Hematopoietic multipotent progenitor cell treated with erythropoietin and hydrocortisone succinate and interleukin-3 and kit ligand, for 15 days (in vitro differentiated cells): ENCODE measurements at places on chromosomes 3 and 15.

DNA sequence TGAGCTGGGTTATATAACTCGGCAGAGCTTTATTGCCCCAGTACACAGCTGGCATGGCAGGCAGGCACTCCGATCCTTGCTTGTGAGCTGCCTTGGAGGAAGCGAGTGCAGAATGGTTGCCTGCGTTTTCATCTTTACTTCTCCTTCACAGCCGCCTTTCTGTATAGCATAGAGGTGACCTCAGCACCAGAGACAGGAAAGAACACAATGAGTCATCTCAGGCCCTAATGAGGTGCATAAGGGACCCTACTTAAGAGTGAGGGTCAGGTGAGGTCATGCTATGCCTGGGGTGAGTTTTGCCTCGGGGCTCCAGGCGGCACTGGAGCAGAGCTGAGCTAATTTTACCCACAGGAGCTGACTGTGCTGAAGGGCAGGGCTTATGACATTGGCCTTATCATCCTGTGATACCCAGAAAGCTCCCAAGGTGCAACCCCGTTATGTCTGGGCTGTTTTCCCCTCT lies 43.5 kb downstream of the LPP start:
- DNase-seq: no peak

GRCh38 chr15:38129531-38130204 lies 123.0 kb upstream of the SPRED1 start:
- DNase-seq: no peak

DNA sequence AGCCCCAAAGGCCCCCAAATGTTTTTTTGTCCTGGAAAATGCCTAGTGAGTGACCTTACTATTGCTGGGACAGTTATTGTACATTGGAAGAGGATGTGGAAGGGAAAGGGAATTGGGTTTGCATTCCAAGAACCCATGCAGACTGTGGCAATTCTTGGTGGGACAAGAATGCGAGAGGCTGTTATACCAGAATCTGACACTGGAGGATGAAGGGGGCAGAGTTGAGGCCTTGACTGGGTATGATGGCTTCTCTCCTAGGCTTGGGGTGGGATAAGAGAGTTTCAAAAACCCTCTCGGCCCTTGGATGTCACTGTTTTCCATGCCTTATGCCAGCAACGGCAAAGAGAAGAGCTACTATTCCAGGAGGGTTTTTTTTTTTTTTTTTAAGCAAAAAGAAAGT lies 25.3 kb downstream of the IL16 start:
- DNase-seq: no peak

- no peak for DNase-seq
Measured at GRCh38 chr15:65372787-65373067, 5.1 kb downstream of the IGDCC3 start.

- no peak for DNase-seq
Measured at GRCh38 chr3:156307704-156308103, 187.3 kb downstream of the KCNAB1 start.

DNA sequence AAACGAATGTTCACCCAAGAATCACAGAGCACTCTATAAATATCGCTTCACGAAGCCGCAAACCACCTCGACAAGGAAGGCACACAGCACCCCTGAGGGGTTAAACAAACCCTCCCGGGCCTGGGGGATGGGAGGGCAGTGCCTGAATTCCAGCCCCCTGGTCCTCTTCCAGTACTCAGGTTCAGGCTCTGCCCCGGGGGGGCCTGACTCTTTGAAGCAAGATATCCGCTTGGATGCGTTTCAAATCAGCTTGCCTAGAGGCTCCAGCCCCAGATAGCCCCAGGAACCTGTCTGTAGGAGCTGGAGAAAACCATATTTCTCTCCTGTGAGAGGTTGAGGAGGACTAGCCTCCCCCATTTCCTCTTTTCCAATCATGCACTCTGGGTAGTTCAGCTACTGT lies 194.7 kb downstream of the WNT5A start:
- no peak for DNase-seq

DNA sequence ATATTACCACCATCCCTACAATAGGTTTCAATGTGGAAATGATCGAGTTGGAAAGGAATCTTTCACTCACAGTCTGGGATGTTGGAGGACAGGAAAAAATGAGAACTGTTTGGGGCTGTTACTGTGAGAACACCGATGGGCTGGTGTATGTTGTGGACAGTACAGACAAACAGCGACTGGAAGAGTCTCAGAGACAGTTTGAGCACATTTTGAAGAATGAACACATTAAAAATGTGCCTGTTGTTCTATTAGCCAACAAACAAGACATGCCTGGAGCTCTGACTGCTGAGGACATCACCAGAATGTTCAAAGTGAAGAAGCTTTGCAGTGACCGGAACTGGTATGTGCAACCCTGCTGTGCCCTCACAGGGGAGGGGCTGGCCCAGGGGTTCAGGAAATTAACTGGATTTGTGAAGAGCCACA lies 510 bp downstream of the ARL14 start:
- no peak for DNase-seq

- no peak for DNase-seq
Measured at GRCh38 chr3:180828723-180829408, 83.6 kb upstream of the FXR1 start.

GRCh38 chr3:156161172-156161571 lies 40.8 kb downstream of the KCNAB1 start:
- DNase-seq: no peak

DNA sequence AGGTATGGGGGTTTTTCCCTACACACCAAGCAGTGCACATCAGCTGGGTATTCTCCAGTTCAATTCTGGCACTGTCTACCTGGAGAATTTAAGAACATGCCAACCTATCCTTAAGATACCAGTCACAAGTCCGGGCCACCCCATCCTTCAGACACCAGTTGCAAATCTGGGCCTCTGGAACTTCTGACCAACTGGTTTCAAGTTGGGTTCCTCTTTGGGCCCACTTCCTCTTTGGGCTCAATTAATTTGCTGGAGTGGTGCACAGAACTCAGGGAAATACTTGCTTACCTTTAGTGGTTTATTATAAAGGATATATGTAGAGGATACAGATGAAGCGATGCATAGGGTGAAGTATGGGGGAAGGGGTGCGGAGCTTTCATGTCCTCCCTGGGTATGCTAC lies 25.3 kb downstream of the GLCE start:
- DNase-seq: no peak

DNA sequence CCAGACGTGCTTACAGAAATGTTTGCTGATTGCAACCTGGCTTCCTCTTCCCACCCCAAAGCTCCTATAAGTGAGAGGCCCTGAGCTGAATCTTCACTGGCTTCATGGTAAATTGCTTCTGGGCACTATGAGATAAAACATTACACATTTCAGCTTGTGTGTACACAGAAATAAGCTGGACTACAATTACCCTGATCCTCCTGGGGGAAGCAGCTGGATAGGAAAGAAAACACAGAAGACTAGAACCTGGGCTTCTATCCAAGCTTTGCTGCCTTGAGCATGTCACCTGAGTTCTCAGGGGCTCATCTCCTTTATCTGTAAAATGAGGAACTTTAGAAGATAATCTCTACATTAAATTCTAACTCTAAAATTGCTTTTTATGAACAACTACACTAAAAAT lies 40.3 kb downstream of the THBS1 start:
- DNase-seq: no peak

DNA sequence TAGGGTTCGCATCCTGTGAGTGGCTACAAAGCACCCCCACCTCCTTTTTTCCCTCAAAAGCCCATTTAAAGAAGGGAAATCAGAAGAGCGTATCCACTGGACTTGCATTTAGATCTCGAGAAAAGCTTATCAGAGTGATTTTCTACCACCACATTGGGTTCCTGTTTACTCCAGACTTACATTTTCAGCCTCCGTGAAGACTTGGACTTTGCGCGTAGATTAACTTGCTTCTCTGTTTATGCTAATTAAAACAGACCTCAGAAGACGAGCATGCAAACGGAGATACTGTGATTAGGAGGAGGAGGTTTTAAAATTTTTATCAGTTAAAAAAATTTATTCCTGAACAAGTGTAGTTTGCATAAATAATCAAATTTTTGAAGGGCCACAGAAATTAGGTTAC lies 115.7 kb downstream of the AKAP13 start:
- no peak for DNase-seq

DNA sequence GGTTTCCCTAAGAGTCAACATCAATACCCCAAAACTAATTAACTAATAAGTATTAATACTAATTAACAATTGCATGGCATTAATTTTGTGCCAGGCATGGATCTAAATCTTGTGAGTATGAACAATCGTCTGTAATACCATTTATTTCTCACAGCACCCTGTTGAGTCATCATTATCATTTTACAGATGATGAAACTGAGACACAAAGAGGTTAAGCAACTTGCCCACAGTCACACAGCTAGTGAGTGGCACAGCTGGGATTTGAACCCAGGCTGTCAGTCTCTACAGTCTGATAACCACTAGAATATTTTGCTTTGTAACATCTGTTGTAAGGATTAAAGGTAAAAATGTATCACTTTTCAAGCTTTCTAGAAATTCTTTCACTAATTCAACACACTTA lies 423.4 kb upstream of the WNT5A start:
- DNase-seq: no peak

GRCh38 chr15:38846346-38846745 lies 281.7 kb upstream of the RASGRP1 start:
- DNase-seq: no peak

DNA sequence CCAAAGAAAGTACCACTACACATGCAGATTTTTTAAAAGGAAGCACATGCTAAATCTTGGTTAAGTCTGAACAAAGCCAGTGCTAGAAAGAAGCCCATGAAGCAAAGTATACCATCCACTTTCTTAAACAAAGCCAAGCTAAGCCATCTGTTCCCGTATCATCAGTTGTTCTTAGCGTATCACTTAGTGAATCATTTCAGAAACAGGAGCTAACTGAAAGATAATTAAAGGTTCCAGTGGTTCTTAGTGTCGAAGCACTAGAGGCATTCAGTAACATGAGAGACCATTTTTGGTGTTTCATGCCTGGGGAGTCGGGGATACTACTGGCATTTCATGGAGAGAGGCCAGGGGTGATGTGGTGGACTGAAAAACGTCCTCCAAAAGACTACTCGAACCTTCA lies 12.8 kb downstream of the UBXN7 start:
- DNase-seq: no peak

DNA sequence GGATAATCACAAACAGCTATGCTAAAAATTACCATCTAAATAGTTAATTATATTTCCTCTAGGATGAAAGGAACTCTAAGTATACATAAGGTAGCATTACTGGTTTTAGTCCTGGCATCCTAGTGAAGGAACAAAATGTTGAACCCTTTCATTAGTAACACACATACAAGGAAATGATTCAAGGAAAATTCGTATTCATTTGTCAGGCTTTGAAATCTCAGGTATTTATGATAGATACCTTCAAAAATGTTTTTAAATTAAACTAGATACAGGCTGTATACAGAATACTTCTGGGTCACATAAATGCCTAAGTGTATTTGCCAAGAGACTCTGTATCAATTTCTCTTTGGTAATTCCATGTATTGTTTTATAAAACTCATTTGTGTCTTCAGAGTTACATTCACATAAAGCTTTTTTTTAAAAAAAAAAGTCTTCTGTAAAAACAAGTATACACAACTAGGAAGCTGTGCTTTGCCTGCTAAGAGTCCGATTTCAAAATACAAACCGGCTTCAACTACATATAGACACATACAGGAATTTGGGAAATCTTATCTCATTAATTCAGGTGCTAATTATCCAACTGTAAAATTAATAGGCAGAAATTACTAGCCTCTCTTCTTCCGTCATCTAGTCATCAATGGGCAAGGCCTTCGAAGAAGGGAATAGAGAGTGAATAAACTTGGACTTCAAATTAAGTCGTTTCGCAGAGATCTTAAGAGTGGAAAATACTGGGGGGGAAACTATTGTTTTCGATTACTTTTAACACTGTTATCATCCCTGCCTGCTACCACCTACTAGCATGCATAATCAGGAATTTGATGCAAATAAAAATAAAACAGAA lies 1.3 kb downstream of the SECISBP2L start:
- no peak for DNase-seq

GRCh38 chr3:44159696-44160300 lies 81.9 kb upstream of the TOPAZ1 start:
- no peak for DNase-seq

GRCh38 chr3:157240408-157240807 lies 80.5 kb upstream of the CCNL1 start:
- no peak for DNase-seq

- no peak for DNase-seq
Measured at GRCh38 chr15:52263563-52264282, 31.9 kb downstream of the MYO5C start.

- no peak for DNase-seq
Measured at GRCh38 chr3:159091936-159092335, 290.1 kb downstream of the MFSD1 start.

DNA sequence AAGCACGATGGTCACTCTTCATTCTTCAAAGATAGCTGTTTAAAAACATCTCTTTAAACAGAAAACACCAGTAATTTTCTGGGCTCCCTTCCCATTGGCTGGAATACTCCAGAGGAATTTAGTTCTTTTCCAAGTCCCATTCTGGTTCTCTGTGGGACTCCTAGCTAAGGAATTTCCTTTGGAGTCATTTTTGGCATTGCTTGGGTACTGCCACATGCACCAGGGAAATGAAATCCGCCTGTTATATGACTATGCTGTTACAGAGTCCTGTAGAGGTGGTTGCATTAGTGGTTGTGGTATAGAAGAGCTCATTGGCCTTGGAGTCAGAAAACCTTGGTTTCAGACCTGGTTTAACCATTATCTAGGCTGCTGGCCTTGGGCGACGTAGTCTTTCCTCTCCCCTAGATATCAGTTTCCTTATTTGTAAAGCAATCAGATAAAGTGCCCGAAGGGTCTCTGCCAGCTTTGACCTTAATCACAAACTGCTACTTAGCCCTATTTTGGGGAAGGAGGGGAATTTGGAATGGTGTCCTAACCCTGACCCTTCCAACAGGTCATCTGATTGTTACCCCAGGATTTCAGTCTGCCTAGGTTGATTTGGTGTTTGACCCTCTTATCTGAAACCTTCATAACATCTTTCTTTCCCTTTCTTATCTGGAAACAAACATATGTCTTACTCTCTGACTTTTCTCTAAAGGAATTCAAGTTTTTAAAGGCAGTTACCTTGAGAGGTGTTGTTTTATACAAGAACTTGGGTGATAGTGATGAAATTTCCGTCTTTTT lies 13.4 kb downstream of the RTP1 start:
- DNase-seq: no peak

DNA sequence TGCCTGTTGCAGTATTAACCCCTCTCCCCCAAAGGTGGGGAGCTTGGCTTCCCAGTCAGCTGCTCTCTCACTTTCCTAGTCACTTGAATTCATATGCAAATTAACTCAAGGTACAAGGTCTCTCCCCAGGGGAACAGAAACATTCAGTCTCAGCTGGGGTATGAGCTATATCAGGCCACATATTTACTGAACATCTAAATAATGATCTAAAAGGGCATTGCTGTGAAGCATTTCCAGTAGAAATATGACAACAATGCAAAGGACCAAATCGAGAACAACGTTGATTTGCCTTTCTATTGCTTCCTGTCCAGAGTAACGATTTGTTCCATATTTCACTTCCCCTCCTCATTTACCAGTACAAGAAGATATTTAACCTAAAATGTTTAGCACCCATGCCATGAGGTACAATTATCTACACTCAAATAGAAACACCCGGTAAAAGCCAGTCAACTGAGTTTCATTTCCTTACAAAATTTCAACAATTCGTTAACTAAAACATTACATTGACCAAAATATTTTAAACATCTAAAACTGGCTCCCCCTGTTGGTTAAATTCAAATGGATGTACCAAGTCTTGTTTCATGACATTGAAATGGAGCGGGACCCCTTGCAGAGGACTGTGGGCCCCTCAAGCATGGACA lies 36.5 kb upstream of the KLHL6 start:
- no peak for DNase-seq

GRCh38 chr15:67413770-67414390 lies 107.1 kb upstream of the C15orf61 start:
- no peak for DNase-seq

GRCh38 chr3:174505266-174505665 lies 353.9 kb upstream of the NAALADL2 start:
- DNase-seq: no peak
